ENCODE measurements at places on chromosomes 12 and 14.

- DNase-seq = no peak
Measured at GRCh38 chr12:93390549-93391297, 13.0 kb downstream of the NUDT4 start.

GRCh38 chr12:33265033-33265731, 174.4 kb downstream of the SYT10 start:
- no peak for DNase-seq

- no peak for DNase-seq
Measured at GRCh38 chr12:12121061-12121460, 50.3 kb downstream of the BCL2L14 start.

DNA sequence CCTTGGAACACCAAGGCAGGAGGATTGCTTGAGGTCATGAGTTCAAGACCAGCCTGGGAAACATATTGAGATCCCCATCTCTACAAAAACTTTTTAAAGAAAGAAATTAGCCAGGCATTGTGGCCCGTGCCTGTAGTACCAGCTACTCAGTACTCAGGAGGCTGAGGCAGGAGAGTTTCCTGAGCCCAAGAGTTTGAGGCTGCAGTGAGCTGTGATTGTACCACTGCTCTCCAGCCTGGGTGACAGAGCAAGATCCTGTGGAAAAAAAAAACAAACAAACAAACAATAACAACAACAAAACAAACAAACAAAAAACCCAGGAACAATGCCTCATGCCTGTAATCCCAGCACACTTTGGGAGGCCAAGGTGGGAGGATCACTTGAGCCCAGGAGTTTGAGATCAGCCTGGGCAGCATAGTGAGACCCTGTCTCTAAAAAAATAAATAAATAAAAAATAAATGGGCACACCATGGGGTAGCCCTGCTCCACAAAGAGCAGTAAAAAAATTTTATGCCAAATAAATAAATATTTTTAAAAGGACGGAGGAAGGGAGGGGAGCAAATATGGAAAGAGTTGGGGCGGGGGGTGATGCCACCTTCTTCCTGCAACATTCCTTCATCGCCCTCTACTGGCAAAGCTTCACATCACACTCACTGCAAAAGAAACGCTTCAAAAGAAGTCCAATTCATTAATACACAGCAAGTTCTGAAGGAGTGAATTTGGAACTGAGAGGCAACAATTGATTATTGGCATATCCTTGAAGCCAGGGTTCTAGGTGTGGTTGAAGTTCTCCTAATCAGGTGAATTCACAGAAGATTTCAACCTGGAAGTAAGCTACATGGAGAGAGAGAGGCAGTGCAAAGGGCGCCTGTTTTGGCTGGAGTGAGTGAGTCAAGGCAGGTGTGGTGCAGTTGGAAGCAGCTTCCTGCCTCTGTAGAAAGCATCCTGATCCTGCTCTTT, 8.8 kb upstream of the GNPTAB start:
- peak; percentile 82 for DNase-seq

DNA sequence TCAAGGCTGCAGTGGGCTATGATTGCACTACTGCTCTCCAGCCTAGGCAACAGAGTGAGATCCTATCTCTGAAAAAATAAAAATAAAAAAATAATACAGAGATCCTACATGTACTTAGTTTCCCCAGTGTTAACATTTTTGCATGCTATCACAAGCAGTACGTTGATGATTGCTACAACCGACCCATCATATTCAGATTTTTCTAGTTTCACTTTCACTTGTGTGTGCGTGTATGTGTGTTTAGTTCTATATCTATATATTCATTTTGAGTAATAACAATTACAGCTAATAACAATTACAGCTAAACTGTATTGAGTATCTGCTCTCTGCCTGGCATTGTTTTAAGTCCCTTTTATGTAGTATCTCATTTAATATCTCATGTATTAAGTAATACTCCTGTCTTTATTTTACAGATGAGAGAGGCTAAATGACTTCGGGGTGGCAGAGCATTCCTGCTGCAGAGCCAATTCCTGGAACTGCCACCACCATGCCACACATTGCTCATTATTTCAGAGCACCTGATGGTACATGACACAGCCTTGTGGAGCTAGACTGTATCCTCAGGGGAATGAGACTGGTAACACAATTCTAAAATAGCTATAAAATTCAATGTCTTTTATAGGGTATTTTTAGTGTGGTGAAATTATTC, 153.1 kb downstream of the BCAT1 start:
- DNase-seq = peak; percentile 46

- DNase-seq = no peak
Measured at GRCh38 chr14:106204063-106204462, 677.7 kb downstream of the TMEM121 start.

DNA sequence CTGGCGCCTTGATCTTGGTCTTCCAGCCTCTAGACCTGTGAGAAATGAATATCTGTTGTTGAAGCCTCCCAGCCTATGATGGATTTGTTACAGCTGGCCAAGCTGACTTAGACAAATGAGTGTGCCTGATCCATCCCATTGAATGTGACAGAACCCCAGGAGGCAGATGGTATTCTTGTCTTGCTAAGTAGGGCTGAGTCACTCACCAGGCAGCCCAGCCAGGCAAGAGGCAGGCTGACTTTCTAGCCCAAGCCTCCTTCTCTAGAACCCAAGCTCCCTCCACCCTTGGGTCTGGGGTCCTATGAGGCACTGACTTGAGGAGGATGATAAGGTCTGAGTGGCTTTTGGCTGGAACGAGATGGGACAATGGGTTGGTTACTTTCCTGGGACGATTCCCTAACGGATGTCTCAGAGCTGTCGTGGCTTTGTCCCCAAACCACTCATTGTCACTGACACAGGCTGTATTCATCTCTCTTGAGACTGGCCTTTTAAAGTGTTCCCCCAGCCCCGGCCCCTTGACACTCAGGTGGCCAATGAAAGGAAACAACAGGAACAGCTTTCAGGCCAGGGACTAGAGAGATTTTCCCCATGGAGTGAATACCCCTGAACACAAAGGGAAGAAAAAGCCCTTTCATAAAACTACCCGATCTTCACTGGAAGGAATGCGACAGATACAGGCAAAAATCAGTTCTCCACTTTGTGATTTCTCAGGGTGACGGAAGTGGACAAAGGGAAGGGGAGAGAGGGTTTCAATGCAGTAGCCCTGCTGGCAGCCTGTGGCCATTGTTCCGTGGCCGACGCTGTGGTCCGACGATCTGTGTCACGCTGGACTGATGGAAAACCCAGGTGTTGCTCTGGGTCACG, 264.2 kb downstream of the AACS start:
- no peak for DNase-seq

DNA sequence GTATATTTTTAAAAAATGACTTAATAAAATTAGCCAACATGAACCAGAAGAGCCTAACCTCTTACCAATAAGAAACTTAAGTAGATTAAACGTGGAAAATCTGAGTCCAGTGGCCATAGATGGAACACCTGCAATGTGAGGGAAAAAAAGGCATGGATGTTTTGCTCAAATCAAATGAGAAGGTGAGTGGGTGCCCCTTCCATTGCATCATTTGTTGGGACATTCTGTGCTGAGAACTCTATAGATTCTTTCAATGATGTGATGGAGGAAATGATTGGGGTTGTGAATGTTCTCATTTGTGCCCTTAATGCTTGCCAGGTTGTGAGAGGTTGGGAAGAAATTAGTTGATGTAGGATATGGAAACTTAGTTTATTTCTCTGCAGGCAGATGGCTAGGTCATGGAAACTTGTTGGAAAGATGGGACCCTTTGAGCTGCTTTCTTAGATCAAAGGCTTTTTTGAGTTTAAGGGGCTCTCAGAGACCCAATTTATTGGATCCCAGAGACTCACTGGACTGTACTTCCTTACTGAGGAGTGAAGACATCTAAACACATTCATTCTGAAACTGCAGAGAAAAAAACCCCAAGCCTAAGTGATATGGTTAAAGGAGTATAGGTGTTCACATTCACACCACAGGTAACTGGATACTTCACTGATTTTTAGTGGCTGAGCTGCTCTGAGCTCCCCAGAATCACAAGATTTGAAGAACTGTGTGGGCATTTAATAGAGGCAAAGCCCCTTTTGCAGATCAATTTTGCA, 95.9 kb downstream of the DACT1 start:
- peak; percentile 32 for DNase-seq

- no peak for DNase-seq
Measured at GRCh38 chr12:27493260-27493940, 30.6 kb upstream of the PPFIBP1 start.

GRCh38 chr14:95471476-95471875, 45.0 kb downstream of the SYNE3 start:
- DNase-seq = no peak

DNA sequence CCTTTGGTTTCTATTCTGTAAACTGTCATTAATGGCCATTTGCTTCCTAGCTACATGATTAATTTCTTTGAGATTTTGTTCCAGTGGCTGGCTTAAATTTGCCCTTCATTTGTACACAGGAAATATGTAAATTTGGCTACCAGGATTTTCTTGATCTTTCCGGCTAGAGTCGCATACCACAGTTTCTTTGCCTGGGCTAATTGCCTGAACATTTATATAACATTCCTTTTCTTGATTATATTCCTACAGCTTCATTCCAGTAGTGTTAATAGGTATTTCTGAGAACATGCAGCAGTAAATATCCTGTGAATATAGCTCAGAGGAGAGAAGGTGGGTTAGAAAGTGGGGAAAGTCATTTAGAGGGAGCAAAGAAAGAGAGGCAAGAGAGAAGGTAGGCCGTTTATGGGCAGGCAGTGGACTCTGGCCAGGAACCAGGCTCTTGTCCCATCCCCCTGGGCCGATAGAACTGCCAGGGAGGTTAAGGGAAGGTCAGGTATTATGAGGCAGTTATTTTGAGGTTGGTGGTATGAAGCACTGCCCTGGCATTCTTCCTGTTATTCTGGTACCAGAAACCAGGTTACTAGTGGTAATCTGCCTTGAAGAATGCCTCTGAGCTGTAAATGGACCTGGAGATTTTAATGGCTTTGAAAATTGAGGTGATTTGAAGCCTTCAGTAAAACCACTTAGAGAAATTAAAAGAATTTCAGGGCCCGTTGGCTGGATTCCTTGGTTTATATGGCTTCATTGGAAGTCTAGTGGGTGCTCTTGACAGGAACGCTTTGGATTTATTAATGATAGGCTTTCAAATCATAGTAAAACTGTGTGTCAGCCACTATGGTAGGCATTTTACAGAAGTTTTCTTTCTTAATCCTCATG, 4.4 kb downstream of the RNF10 start:
- peak; percentile 26 for DNase-seq

DNA sequence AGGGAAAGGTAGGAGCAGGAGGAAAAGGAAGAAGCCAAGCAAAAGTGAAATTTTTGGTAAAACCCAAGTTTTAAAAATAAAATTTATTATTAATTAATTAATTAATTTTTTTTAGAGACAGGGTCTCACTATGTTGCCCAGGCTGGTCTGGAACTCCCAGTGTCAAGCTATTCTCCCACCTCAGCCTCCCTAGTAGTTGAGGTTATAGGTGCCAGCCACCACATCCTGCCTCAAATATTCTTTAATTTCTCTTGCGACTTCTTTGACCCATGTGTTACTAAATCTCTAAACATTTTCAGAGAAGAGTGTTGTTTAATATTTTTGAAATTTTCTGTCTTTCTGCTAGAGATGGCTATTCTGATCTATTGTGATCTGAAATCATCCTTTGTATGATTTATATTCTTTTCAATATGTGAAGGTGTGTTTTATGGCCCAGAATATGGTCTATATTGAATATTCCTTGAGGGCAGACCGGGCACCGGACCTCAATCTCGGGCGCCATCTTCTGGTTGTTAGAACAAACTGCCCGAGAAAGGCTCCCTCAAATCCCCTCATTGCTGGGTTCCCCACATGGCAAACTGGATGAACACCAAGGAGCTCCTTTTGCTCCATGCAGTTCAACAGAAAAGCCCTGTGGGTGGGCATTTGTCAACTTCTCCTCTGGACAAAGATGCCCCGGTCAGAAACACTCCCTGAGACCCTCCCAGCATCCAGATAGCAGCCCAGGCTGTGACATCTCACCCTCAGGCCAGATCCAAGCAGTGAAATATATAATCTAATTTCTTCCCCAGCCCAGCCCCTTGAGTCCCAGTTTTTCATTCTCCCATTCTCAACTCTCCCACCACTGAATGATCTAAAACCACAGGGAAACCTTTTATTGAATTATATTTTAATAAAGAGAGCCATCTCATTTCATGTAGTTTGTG, 110.5 kb downstream of the ASCL4 start:
- peak; percentile 63 for DNase-seq

DNA sequence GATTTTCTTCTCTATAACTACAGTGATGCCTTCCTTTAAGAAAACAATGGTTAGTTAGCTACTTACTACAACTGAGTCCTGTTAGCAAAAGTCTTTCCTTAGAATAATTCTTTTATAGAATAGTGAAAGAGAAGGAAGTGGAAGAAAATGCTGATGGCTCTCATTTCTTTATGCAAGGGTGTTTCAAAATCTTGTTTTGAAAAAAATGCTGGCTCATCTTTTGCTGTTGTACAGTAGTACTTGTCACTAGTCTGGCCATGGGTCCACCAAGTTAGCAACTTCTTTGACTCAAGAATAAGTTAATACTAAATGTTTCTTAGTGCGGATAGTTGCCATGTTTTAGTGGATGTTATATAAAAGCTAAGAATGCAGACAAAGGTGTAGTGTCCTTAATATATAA, 225.4 kb downstream of the PTPRO start:
- DNase-seq = no peak

DNA sequence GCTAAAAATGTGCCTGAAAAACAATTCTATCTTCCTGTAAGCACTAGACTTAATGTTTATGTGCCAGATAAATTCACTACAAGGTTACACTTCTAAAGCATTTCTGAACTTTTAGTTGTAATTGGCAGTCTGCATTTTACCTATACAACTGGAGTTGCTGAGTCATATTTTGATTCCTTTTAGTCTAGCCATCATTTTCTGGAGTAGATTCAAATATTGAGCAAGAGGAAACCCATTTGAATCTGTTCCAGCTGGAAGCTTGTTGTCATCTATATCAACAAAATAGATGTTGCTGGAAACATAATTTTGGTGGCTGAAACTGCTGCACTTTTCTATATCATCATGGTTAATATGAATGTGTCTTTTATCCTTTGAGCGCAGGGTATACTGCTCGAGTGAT, 122.2 kb upstream of the CCDC175 start:
- DNase-seq = no peak

- no peak for DNase-seq
Measured at GRCh38 chr12:3200032-3200617, 122.9 kb downstream of the TSPAN9 start.

DNA sequence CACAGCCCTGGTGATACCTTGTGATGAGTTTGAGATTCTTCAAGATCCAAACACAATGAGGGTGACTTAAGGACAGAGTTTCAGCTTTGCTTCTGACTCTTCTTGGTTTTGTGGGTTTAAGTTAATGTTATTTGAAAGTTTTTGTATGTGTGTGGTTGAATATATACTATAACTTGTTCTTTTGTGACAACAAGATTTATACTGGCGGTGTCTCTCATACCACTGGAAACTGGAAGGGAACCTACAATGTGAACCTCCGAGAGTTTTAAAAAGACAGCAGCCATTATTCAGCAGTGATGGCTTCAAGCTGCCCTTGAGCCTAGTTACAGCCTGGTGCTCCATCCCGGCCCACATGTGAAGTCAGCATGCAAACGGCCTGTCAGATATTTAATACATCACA, 87.9 kb upstream of the IGF1 start:
- DNase-seq = no peak

GRCh38 chr12:56551070-56551469, 29.4 kb downstream of the RBMS2 start:
- DNase-seq = peak; percentile 10

All from activated CD4-positive, alpha-beta T cell treated with anti-CD3 and anti-CD28 coated beads, Interleukin-2, Interleukin-6, amounts not matched to agents 100 ng/mL and 50 ng/mL, durations not matched to agents 16 hours and 8 hours (primary cell).